Activated T-helper 9 cell treated with anti-CD3 and anti-CD28 coated beads, Interleukin-2, amount 50 U/mL, for 16 hours (primary cell): ENCODE measurements at places on chromosomes 6 and 20.

GRCh38 chr6:33670971-33671743, 40.3 kb downstream of the UQCC2 start:
- DNase-seq, result no peak

DNA sequence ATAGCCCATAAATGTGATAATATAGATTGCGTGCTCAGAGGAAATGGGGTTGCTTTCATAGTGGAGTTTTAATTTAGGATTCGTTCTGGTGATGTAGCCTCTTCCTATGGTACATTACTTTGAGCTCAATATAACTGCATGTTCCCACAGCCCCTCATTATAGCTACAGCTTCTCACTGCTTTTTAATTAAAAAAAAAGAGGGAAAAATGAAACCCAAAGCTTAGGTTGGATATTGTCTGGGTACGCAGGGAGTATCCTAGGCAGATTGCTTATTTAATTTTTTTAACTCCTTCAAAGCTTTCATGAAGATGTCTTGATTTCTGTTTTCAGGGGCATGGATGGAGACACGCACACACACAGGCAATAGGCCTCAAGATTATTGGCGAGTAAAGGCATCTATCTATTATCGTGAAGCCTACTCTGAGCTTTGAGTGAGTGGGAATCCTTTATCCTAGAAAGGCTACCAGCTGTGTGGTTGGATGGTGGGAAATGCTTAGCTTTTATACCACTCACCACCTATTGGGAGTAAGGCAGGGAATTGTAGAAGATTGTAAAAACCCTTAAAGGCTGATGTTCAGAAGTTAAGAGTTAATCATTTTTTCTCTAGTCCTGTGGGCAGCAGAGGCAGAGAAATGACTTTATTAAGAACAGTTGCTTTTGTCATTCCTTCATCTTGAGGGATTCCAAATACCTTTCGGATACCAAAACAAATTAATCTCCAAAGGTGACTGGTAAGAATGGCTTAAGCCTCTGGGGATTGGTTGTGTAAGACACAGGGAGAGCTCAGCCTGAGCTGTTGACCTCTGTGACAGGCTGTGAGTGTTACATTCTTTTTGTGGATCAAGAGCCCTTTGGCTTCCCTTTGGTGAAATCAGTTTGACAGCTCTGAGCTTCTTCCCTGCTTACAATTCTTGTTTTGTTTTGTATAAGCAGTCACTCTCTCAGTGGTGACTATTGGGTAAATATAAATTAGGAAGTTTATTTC, 33.4 kb downstream of the CTNNBL1 start:
- no peak for DNase-seq

DNA sequence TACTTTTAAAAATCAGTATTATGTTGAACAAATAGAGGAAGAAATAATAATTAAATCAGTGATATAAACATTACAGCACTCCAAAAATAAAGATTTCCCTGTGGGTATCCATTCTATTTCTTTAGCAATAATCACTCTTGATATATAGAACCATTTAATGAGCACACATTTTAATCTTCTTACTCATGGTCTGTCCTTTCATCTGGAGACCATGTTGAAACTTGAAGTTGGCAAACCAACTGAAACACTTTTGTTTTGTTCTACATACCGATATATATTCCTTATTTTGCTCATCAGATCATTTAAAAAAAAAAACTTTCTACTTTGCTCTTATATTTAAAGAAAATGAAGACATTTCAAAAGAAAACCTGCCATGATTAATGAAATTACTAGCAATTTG, 13.4 kb downstream of the C6orf58 start:
- no peak for DNase-seq

DNA sequence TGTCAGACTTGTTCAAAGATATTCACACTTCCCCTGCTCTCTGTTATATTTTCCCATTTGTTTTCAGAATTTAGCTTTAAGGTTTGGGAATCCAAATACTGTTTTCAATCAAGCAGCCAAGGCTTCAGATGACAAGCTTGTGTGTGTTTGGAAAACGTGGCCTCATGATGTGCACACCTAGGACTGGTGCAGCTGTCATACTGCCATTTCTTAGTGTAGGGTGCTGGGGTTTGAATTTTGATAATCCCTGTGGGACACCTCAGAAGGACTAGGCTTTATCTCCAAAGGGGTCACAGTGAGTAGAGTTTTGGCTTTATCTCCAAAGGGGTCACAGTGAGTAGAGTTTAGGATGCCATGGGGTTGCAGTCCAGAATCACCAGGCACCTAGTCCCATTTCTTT, 65.3 kb upstream of the JAG1 start:
- no peak for DNase-seq

DNA sequence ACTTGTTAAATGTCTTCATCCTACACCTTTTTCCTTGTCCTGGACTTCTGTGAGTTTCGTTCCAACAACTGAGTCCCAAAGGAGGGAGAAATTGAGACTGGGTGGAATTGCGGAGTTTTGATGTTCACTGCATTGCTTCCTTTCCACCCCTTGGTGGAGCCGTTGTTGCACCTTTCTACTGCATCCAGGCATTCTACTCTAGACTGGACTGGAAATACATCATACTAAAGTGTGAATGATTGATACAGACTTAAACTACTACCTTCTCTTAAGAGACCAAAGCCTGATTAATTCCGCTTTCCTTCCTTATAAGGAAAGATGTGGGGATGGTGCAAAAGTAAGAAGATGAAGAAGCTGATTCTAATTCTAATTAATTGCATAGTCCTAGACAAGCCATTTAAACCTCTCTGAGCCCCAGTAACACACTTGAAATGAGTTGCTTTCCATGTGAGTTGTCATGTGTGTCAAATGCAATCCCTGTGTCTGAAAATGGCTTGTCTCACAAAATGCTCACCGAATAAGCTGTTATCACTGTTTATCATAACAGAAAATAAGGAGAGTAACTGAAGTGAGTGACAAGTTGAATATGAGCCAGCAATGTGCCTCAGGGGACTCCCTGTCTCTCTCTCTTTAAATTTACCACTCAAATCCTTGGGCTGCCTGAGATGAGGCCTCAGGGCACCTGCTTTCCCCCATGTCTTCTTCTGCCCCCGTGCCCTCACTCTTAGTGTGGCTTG, 338.3 kb upstream of the CHD6 start:
- no peak for DNase-seq

DNA sequence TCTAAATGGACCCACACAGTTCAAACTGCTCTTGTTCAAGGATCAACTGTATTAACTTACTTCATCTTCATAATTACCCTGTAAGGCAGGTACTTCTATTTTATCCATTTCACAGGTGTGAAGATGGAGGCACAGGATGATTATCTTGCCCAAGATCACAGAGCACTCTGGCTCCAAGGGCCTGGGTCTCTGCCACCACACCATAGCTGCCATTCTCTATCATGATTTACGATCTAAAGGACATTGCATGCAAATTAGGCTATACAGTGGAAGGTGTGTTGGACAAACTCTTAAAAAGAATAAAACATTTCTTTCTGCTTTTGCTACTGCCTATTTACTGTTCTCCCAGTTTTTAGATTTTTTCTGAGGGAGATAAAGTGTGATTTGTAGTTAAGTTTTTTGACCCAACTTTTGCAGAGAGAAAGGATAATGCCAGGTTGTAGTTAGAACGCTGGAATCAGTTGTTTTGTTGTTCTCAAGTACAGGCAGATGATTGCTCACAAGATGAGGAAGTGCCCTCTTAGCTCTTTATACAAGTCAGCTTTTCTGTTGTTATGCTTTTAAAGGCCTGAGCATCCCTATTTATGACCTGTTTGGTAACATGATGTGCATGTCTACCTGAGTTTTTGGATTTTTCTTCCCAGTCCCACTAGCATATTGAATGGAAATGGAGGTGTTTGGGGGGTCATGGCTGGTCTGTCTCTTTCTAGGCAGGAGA, 247.9 kb downstream of the ZFAND3 start:
- no peak for DNase-seq

GRCh38 chr6:163962627-163963117, 548.2 kb downstream of the QKI start:
- no peak for DNase-seq

DNA sequence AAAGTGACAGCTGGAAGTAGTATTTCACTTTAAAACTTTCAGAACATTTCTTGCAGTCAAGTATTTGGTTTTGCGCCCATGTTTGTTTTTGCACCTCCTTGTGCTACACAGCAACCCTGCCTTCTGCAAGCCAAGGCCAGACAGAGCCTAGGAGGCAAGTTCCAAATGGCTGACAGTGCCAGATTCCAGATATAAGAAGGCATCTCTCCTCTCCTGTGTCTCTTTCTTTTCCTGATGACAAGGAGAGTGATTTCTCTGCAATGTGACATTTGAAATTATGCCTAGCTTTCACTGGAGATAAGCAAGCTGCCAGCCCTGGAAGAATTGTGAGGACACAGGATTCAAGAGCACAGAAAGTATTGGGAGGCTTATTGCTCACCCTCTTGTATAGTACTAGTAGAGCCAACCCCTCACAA, 149.1 kb upstream of the TENT5A start:
- DNase-seq, result no peak

DNA sequence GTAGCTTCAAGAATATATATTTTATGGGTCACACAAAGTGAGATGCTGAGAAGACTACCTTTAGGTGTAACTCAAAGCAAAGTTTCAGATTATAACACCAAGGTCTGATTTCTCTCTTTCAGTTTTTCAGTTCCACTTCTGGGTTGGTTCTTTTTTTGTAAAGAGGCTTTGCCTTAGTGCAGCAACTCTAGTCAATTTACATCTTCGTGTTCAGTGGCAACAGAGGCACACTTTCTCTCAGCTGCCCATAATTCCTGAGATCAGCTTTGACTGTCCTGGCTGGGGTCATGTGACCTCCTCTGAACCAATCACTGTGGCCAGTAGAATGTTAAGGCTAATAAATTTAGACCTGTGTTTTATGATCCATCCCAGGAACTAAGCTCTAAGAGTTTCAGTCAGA, 120.2 kb downstream of the TINAG start:
- DNase-seq, result no peak

GRCh38 chr6:44339301-44339700, 3.1 kb upstream of the SPATS1 start:
- DNase-seq, result no peak

DNA sequence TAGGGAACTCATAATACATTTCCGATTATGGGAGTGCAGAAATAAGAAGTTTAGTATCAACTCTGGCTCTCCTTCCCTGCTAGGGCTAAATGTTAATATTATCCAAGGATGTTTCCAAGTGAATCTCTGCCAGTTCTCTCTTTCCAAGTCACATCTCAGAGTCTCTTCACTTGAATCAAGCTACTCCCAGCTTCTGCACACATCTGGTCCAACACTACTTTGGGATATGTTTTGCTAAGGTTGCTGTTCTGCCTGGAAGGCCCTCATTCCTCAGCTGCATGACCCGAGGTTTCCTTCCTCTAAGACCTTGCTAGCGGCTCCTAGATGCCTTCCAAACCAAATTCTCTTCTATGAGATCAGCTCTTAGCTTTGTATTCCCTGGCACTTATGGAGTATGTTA, 331.8 kb downstream of the GJA1 start:
- no peak for DNase-seq

DNA sequence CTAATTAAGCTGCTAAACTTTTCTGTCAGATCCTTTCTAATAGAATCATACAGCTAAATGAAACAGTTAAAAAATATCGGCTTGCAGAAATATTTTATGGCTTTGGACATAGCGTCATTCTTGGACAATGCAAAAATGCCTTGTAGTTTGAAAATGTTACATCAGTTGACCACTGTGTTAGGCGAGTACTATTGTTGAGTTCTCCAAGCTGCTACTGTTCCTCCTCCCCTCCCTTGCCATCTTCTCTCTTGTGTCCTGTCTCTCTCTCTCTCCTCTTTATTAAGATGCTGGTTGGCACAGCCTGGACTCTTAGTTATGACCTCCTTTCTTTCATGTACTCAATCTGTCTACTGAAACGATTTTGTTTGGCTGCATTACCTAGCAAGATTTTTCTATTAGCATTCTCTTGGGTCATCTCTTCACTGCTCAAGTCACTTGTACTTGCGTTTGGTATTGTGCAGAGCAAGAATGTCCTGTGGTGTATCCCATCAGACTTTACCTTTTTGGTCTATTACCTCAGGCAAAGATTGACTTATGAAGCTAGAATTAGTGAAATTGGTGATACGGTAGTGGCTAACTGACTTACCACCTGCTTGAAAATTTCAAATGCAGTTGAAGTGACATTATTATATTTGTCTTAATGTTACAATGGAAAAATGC, 127.9 kb downstream of the FARS2 start:
- no peak for DNase-seq

- no peak for DNase-seq
Measured at GRCh38 chr6:168280899-168281245, 38.7 kb downstream of the DACT2 start.

- no peak for DNase-seq
Measured at GRCh38 chr6:116036885-116037284, 23.8 kb downstream of the FRK start.

DNA sequence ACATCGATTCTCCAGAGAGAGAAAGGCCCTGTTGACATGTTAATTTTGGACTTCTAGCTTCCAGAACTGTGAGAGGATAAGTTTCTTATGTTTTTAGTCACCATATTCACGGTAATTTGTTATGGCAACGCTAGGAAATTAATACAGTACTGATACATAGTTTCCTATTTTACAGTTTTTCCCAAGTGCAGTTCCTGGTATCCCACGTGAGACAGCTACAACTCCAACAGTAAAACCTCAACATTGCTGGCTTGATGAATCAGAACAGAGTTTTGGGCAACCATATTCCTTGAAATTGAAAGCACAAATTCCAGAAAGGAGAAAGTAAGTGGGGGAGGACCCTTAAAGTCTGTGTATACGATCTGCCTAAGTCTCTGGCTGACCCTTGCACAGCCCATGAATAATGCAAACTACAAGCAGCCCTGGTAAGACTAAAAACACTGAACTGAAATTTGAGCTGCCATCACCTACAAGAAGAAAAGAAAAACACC, 505.1 kb upstream of the NRSN1 start:
- DNase-seq, result no peak

GRCh38 chr6:118042855-118043254, 135.8 kb downstream of the SLC35F1 start:
- no peak for DNase-seq

DNA sequence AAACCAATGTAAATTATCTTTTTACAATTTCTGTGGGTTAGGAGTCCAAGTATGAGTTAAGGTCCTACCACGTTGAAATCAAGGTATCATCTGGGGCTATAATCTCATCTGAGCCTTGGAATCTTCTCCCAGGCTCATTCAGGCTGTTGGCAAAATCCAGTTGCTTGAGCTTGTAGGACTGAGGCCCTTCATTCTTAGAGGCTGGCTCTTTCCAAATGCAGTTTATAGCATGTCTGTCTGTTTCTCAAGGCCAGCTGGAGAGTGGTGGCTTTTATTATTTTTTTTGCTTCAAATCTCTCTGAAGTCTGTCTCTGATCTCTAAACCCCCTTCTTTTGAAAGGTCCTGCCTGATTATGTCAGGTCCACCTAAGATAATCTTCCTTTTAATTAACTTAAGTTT, 177.2 kb upstream of the ASCC3 start:
- no peak for DNase-seq
